Natural killer cell (primary cell): ENCODE measurements at places on chromosomes 7 and 10. TPM values are rescaled to one million over a fixed set of nuclear protein-coding genes. Genes with fewer than 3 reads are reported as not detected.

The SLC13A4 gene
- not detected for total RNA-seq

The PBLD gene
- total RNA-seq, result 2.1 TPM

The HGF gene
- total RNA-seq, result 0.94 TPM

The MKRN1 gene
- 119 TPM for total RNA-seq

The ZNF800 gene
- 107 TPM for total RNA-seq

The OR2F1 gene
- total RNA-seq, result not detected

The LIPK gene
- total RNA-seq, result not detected

The NXPH1 gene
- not detected for total RNA-seq

The THSD7A gene
- total RNA-seq, result 0.29 TPM

The PSD gene
- 1.9 TPM for total RNA-seq
